ENCODE measurements at places on chromosomes 5 and 9. TPM values are rescaled to one million over a fixed set of nuclear protein-coding genes. Genes with fewer than 3 reads are reported as not detected.

DNA sequence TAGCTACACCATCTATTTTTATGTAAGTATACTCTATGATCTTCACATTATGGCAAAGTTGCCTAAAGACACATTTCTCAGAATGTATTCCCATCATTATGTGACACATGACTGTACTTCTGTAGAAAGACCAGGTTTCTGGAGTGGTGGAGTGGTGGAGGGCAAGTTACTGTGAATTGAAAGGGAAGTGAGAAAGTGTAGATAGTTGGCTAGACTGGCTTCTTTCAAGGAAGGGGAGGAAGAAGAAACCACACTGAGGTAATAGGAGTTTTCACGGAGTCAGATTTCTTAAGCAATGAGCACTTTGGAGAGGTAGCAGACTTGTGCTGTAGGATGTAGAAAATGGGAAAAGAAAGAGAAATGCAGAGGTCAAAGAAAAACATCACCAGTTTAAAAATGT lies 50.9 kb upstream of the EQTN start:
- DNase-seq = no peak

GRCh38 chr5:139147483-139148087 lies 50.6 kb downstream of the SIL1 start:
- no peak for DNase-seq

- DNase-seq = no peak
These were observed 1403.4 kb upstream of the C9orf72 start for GRCh38 chr9:28976684-28977083.

GRCh38 chr9:83484990-83485389 lies 53.2 kb downstream of the FRMD3 start:
- no peak for DNase-seq

DNA sequence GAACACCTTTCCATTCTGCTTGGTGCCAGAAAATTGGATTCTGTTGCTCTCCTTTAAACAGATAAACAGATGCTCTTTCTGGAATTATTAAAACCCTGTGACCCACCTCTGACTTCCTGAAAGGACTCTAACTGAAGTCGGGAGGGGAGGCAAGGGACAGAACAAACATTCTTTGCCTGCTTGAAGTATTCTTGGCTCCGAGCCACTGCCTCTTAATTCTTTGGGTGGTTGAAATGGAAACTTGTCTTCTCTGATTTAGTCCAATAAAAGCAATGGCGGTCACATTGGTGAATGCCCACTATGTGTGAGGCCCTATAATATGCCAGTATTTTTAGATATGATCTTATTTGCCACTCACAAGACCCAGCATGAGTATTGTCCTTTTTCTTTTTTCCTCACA lies 236.8 kb downstream of the SLIT3 start:
- no peak for DNase-seq

- DNase-seq = no peak
These were observed 39.1 kb upstream of the RASGRF2 start for GRCh38 chr5:80921026-80921425.

The C9 gene
- total RNA-seq = not detected

DNA sequence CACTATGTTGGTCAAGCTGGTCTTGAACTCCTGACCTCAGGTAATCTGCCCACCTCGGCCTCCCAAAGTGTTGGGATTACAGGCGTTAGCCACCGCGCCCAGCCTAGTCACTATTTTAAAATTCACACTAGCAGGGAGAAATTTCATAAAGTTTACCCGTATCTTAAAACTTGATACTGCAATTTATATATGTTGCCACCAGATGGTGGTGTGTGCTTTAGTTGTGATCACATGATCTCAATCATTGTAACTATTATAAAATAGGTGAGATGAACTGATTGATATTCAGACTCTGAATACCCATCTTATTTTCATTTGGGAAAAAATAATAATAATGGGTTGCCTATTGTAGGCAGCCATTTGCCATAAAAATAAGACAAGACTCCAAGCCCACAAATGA lies 1330.4 kb upstream of the WWC1 start:
- DNase-seq = no peak

DNA sequence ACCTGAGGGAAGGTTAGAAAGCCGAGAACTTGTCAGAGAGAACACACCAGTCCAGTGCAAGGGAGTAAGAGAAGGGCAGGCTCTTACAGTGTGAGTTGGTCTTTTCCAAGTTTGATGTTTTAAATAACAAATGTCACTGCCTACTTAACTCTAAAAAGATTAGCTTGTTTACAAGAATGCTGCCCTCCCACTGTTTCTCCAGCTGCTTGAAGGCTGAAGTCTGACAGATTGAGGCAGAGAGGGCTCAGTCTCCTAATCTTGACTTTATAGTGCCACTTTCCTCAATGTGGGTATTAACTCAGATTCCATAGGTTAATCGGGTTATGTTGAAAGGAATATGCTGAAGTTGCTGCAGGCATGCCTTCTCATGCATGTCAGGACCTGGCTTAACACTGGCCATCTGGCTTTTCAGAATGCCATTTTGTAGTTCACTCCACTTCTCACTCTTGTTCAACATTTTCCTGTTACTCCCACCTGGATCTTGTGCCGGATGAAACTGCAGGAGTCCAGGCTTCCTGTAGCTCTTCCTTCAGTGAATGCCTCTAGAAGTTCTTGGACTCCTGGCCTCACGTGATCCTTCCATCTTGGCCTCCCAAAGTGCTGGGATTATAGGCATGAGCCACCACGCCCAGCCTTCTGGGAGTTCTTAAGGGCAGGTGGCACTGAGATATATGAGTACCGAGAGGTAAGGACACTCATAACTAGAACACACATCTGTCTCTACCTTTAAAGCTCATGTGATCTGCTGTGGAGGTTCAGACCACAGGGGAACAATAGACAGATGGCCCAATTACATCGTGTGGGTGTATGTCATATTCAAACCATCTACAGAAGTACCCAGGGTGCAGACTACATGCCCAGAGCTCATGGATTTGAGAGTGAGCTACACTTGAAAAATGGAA lies 249.7 kb downstream of the ARHGAP26 start:
- no peak for DNase-seq

- no peak for DNase-seq
These were observed 123.2 kb downstream of the RMI1 start for GRCh38 chr9:84103651-84104377.

GRCh38 chr5:96758621-96759020 lies 49.1 kb downstream of the ERAP1 start:
- no peak for DNase-seq

GRCh38 chr5:135213466-135214239 lies 179.6 kb upstream of the PITX1 start:
- no peak for DNase-seq

DNA sequence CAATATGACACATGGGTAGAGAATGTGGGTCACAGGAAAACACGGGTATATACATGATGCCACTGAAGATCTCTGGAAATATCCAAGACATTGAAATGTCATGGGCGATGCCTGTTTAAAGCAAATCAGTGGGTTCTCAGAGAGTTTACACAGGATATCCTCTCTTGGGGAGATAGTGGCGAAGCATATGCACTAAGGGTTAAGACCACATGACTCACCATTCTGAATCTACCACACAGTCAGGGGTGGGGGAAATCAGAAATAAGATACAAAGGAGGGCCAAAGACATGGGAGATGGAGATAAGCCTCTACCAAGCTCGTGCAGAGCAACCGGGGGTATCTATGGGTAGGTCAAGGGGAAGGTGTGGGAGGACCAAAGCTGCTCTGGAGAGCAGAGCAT lies 58.8 kb downstream of the SH3PXD2B start:
- no peak for DNase-seq

GRCh38 chr5:52731274-52732027 lies 56.3 kb upstream of the ITGA1 start:
- DNase-seq = no peak

DNA sequence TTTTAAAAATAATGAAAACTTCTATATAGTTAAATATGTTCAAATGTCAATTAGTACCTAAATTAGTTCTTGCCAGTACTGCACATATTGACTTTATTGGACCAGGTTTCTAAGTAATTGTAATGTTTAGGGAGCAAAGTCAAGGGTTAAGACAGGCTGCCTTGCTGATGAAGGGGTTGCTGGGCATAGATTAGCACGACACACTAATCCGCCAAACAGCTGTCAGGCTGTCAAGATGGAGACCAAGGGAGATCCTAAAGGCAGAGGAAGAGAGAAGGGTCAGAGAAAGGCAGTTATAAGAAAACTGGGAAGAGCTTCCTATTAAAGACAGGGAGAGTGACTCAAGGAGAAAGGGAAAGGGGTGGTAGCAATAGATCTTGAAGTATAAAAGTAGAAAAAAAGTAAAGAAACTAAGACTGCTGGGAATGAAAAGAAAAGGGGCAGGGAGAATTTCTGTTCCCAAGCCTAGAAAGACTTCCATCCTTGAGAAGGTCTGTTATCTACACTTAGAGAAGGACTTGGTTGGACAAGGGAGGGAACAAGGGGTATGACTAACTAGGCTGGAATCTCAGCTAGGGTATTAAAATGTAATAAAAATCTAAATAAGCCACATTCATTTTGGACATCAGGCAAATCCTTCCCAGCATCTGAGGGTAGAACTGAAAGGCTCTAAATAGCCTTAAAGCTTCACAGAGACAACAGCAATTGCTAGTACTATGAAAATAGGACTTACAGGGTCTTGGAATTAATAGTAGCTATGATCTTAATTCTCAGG lies 188.7 kb downstream of the FBXL17 start:
- DNase-seq = no peak

The GRPEL2 gene
- total RNA-seq = 30.6 TPM

DNA sequence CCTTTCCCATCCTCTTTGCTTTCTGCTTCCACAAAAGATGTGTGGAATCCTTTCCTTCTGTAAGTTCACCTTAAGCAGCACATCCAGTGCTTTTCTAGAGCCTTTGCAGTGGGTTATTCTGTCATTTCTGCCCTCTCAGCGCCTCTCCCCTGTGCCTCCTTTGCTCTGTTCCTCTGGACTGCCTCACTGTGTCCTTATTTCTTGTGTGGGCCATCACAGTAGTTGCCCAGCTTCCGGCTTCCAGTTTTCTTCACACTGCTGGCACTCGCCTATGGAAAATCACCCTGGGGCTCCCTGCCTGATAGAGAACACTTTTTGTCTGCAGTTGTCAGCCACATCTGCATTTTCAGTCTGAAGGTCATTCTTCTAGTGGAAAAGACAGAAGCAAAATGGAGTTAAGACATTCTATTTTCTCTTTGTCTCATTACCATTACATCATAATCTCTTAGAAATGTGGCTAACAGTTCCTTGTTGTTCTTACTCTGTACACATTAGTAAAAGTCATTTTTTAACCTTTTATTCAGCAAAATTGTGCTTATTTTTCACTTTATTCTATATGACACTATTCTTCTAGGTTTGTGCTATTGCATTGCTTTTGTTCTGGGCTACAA lies 64.1 kb upstream of the ZNF608 start:
- DNase-seq = no peak

GRCh38 chr5:127373858-127374491 lies 83.4 kb downstream of the MEGF10 start:
- no peak for DNase-seq

The SYK gene
- total RNA-seq = 0.05 TPM

DNA sequence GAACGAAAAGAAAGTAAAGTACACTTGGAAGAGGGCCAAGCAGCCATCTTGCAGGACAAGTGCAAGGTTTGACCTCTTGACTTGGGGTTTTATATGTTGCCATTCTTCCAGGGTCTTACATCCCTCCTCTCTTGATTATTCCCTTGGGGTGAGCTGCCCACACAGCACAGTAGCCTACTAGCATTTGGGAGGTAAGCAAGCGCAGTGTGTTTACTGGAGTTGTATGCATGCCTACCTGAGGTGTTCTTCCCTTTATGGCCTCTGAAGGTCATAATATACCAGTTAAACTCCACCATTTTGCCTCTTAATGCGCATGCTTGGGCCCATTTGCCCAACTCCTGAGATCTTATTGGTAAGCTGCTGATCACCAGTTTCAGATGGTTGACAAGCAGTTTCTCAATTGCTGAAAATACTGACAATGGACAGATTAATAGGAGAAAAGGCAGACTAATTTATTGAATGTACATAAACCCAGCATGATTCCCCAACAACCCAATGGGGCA lies 173.8 kb upstream of the SLC30A5 start:
- DNase-seq = no peak

DNA sequence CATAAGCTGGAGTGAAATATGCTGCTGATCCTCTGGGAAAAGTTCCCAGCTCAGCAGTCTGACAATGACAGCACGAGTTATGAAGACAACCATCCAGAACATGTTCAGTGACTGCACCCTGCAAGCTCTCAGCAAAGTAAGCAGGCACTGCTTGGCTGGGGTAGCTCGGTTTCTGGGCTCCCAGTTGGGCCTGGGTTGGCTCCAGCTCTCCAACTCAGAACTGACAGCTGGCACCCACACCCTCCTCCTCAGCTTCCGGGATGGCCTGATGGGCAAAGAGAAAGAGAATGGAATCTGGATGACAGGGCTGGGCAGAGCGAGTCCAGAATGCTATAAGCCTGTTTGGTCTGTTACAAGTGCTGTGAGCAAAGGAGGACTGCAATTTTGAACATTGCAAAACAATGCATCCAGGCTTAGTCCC lies 185.0 kb downstream of the CSNK1G3 start:
- DNase-seq = no peak

GRCh38 chr5:32263684-32264083 lies 49.1 kb downstream of the MTMR12 start:
- DNase-seq = no peak

- peak; percentile 86 for DNase-seq
These were observed 35.5 kb upstream of the B4GALT1 start for GRCh38 chr9:33202552-33203201.

- no peak for DNase-seq
These were observed 24.9 kb downstream of the HMGCS1 start for GRCh38 chr5:43288269-43288831.

- no peak for DNase-seq
These were observed 977.2 kb upstream of the NUDT12 start for GRCh38 chr5:104539618-104540350.

The PDE6A gene
- total RNA-seq = not detected

DNA sequence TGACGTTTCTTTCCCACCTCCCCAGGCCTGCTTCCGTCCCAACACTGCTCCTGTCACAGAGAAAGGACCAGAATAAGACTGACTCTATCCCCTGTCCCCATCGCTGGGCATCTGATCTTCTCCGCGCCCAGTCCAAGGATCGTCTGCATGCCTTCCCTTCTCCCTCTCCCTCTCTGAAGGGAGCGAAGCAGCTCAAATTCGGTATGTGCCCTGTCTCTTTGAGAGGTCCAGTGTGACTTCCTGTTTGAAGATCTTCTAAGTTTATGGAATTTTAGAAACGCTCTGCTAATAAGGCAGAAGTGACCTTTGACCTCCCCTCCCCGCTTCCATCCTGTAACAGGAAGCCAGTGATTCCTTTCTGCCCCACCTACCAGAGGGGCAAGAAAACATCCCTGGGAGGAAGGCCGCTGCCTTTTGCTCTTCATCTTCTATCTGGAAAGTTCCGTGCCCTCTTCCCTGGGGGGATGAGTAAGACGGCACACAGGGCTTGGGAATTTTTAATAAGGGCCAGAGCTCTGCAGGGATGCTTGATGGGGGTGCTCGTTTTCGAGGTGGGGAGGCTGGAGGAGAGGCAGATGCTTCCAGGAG lies 40.7 kb upstream of the RNU6ATAC start:
- DNase-seq = no peak
